ENCODE measurements at places on chromosomes 3 and 15.

DNA sequence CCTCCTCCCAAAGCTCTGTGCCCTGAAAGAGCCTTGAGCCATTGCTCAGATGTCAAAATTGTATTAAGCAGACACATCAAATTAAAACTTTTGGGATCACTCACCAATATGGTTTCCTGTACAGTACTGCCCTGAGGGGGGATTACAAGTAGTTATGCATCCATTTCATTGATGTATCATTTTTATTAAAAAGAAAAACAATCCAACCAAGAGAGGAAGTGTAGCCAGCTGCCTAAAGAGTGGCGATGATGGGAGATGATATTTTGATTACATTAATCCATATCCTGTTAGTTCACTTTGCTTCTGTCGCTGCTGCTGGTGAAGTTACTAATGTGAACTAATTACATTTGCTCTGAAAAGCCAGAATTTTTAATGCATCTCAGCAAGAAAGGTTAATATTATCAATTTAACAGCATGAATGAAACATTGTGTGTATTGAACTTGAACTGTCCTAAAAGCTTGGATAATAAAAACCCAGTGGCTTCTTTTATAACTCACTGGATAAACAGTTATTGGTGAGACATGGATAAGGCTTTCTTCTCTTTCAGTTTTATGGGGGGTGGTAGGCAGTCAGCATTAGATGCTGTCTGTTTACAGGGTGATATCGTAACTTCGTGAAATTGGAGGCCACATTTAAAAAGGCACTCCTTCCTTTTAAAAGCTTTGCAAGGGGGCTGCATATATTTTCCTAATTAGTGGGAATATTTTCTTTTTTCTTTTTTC lies 87.7 kb downstream of the IGF1R start:
- DNase-seq, result no peak

- DNase-seq, result no peak
Measured at GRCh38 chr15:81312790-81313543, 11.0 kb downstream of the STARD5 start.

- DNase-seq, result no peak
Measured at GRCh38 chr3:76673171-76673570, 366.7 kb upstream of the ROBO2 start.

DNA sequence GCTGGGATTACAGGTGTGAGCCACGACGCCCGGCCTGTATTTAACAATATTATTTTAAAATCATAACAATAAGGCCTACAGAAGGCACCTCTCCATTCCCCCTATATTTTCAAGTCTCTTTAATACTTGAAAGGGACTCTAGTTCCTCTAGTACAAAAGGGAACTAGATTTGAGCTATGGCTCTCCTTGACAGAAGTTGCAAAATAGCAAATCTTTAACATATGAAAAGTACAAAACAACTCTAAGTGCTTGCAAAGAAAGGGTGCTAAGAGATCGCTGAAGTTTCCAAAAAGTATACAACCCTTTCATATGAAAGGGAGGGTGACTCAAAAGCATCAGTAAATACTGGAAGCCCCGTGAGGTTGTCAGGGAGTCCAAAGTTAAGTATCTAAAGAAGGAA lies 23.8 kb downstream of the AP3S2 start:
- DNase-seq, result no peak

DNA sequence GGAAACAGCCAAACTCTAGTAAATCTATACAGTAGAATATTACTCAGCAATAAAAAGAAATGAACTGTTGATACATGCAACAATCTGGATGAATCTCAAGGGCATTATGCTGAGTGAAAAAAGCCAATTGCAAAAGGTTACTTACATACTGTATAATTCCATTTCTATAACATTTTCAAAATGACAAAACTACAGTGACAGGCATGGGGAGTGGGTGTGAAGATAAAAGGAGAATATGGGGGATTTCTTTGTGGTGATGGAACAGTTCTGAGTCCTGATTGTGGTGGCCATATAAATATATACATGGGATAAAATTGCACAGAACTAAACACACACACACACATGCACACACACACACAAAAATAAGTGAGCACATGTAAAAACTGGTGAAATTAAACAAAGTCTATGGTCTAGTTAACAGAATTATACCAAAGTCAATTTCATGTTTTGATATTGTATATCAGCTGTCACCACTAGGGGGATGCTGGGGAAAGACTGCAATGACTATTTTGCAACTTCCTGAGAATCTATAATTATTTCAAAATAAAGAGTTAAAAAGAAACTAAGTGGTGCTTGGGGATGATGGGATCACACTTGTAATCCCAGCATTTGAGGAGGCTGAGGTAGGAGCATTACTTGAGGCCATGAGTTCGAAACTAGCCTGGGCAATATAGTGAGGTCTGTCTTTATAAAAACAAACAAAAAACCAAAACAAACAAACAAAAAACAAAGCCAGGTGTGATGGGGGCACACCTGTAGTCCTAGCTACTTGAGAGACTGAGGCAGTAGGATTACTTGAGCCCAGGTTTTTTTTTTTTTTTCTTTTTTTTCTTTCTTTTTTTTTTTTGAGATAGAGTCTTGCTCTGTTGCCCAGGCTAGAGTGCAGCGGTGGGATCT lies 66.0 kb downstream of the SPTSSB start:
- DNase-seq, result no peak

- DNase-seq, result no peak
Measured at GRCh38 chr15:48467801-48468200, 136.6 kb downstream of the DUT start.

DNA sequence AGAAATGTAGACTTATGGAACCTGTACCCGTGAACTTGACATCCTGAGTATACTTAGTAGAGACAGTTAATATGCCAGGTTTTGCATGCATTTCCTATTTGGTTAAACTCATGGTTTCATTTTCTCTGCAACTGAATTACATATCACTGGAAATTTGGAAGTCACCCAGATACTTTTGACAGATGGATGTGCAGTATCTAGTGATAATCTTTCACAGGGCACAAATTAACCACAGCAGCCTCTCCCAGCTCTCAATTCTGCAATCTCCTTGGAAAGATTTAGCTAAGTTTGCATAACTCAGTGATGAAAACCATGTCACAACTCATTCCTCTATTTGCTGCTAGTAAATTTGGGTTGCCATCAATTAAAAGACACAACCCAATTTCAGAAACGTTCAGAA lies 162.3 kb upstream of the TPM1 start:
- no peak for DNase-seq

DNA sequence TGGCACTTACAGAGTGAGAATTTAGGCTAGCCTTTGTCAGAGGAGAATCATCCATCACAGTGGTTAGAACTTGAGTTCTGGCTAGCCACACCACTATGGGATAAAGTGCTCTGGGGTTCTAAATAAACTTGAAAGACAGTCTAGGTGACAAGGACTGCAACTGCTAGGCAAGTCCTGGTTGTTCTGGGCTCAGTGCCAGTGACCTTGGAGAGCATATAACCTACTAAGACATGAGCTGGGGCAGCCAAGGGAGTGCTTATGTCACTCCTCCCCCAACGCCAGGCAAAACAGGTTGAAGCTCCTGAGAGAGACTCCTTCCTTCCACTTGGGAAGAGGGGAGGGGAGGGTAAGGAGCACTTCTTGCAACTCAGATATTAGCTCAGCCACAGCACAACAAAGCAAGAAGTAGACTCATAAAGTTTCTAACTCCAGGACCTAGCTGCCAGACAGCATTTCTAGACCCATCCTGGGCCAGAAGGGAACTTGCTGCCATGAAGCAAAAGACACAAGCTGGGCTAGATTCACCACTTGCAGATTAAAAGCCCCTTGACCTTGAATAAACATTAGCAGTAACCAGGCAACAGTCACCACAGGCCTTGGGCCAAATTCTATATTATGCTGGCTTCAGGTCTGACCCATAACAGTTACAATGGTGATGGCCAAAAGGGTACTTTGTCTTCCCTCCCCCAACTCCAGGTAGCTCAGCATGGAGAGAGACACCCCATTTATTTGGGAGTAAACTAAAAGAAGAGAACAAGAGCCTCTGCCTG lies 963.7 kb downstream of the PLOD2 start:
- no peak for DNase-seq

GRCh38 chr3:71195492-71195891 lies 388.0 kb downstream of the FOXP1 start:
- DNase-seq, result no peak

DNA sequence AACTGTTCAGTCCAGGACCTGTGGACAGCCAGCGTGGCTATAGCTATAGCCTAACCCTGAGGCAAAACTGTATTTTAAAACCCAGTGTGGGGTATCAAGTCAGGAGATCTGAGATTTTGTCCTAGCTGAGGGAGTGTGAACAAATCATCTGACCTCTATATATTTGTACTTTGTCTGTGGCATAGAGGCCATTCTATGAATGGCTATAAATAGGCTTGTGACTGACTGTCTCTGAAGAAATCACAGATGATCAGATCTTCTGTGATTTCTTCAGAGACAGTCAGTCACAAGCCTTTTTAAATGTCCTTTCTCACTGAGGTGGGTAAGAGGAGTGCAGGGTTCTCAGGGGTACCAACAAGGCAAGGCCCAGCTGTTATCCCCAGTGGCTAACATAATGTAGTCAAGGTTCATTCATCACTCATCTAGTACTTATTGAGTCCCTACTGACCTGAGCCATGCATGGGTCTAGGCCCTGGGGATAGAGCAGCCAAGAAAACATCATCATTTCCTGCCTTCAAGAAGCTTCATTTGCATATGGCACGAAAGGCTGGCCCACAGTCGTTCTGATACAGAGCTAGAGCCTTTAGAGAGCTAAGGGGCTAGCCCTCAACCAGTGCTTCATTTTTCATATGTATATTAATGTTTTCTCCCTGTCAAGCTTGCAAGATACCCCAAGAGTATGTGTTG lies 53.3 kb downstream of the TIPARP start:
- no peak for DNase-seq

DNA sequence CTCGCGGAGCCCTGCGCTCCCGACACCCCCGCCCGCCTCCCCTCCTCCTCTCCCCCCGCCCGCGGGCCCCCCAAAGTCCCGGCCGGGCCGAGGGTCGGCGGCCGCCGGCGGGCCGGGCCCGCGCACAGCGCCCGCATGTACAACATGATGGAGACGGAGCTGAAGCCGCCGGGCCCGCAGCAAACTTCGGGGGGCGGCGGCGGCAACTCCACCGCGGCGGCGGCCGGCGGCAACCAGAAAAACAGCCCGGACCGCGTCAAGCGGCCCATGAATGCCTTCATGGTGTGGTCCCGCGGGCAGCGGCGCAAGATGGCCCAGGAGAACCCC lies 464 bp downstream of the SOX2 start:
- DNase-seq, result no peak

All from NCI-H1436 treated with DMSO at 0.1 percent for 48 hours (cell line).